Esophagus squamous epithelium (tissue), 5 donors: ENCODE measurements at places on chromosomes 12 and 14.

GRCh38 chr12:12975322-12976077 is 23.5 kb upstream of the GPRC5D start:
- no peak for DNase-seq

GRCh38 chr12:26195641-26196420 is 458 bp downstream of the SSPN start:
- no peak for DNase-seq

DNA sequence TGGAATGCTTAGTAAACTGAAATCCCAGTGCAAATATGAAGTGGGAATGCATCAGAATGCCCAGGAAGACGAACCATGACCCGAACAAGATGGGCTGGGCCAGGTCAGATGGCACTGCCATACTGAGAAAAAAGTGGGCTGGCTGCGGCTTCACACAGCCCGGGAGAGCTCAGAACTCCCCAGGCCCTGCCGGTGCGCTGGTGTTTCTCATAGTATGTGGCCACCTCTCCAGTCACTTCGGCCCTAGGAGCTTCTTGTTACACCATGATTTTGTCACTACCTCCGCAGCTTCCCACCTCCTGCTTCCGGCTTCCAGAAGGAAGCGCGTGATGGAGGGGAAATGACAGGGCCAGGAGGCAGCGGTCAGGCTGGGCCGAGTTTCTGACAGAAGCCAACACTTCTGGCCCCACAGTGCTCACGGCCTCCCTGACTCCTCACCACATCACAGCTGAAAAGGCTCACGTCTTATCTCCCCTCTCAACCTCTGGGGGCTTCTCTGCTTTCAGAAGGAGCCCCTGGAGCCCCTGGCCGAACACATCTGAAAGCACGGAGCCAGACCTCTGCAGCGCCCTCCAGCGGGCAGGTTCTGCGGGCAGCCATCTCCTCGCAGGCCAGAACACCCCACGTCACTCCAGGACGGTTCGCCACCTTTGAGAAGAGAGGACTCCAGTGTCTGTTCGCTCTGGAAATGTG is 30.7 kb downstream of the DAD1 start:
- no peak for DNase-seq

DNA sequence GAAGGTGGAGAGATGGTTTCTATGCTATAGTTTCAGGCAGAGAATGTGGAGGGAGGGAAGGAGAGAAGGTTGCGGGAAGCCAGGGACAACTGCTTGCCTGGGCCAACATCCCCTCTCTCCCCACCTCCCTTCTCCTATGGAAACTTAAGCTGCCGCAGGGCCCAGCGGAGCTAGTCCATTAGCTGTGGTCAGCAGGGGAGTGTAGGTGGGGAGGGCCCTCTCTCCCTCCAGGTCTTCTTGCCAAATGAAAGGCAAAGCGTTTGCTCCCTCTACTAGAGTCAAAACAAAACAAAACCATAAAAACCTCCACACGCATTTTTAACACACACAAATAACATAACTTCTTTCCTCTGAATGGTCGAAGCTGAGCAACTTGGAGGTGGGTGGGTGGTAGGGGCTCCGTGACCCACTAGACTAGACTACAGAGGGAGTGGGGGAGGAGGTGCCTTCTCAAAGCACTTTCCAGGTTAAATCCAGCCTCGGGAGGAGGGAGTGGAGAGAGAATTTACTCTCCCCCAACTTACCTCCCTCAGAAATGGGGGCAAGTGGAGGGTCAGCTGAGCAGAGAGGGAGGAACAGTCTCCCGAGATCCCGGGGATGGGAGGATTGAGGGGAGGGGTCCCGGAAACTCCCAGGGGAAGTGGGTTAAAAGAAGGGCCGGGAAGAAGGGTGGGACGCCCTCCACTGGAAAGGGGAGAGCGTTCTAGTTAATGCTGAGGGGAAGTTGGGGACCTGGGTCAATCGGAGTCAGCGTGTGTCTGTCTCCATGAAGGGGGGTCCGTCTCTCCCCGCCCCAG is 4.6 kb upstream of the CACNB3 start:
- DNase-seq, result no peak

- DNase-seq, result no peak
Measured at GRCh38 chr12:121628536-121628935, 2.2 kb downstream of the ORAI1 start.

GRCh38 chr12:120719072-120719471 is 6.6 kb upstream of the ACADS start:
- DNase-seq, result no peak

GRCh38 chr12:63206494-63206893 is 55.5 kb upstream of the AVPR1A start:
- no peak for DNase-seq

DNA sequence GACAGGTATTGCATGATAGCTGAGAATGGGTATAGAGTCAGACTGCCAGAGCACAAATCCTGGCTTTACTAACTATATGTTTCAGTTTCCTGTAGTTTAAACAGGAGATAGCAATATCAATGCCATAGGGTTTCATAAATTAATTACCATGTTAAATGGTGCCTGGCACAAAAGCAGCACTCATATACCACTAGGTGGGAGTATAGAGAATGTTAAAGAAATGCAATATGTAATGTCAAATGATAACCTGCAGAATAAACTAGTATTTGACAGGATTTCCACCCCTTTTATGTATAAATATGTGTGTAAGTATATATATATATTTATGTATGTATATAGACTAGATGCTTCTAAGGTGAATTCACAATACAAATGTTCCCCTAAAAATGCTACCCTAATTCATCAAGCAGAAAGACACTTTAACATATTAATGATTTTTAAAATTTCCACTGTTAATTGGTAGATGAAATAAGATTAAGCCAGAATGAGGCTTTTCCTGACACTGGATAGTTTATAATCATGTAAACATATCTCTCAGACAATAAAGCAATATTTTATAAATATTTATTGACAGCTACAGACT is 8.6 kb downstream of the WDR89 start:
- no peak for DNase-seq

DNA sequence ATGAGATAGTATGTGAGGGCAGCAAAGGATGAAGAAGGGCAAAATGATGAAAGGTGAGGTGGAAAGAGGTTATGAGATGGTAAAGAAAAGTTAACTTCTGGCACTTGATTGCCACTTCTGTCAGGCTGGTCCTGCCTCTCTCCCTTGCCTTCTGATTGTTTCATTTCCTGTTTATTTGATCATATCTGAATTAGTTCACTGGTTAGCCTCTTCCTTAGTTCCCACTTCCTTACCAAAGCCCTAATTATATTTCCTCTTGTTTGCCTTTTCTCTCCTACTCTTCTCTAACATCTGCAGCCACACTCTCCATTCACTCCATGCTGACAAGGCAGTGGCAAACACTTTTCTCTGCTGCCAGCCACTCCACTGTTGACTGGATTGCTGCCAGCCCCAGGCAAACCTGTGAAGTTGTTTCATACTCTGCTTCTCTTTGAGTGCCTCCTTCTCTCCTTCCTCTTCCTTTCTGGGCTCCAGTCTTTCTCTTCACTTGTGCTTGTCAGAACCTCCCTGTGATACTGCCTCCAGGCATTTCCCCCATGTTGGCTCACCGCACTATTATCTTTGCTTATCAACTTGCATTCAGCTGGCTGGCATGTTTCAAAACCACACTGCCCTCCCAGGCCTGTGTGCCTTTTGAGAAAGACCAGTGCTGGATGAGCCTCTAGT is 8.1 kb downstream of the PNP start:
- no peak for DNase-seq

DNA sequence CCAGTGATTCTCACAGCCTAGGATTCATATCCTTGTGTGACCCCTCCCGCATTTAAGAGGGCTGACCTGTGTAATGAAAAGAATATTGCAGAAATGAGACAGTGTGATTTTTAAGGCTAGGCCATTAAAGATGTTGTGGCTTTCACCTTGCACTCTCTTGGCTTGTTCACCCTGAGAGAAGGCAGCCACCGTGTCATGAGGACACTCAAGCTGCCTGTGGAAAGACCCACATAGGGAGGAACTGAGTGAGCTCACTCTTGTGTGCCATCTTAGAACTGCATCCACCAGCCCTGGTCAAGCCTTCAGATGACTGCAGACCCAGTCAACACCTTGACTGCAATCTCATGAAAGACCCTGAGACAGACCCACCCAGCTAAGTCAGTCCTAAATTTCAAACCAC is 46.3 kb upstream of the TMPO start:
- DNase-seq, result no peak

DNA sequence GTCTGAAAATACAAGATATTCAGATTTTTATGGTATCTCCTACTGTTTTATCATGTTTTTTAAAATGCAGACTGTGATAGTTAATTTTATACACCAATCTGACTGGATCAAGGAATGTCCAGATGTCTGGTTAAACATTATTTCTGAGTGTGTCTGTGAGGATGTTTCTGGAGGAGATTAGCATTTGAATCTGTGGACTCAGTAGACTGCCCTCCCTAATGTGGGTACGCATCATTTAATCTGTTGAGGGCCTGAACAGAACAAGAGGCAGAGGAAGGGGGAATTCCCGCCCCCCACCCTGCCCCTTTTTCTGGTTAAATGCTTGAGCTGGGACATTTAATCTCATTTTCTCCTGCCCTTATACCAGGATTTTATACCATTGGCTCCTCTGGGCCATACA is 72.1 kb downstream of the AVPR1A start:
- no peak for DNase-seq

GRCh38 chr12:126905752-126906151 is 1361.2 kb upstream of the TMEM132C start:
- no peak for DNase-seq

DNA sequence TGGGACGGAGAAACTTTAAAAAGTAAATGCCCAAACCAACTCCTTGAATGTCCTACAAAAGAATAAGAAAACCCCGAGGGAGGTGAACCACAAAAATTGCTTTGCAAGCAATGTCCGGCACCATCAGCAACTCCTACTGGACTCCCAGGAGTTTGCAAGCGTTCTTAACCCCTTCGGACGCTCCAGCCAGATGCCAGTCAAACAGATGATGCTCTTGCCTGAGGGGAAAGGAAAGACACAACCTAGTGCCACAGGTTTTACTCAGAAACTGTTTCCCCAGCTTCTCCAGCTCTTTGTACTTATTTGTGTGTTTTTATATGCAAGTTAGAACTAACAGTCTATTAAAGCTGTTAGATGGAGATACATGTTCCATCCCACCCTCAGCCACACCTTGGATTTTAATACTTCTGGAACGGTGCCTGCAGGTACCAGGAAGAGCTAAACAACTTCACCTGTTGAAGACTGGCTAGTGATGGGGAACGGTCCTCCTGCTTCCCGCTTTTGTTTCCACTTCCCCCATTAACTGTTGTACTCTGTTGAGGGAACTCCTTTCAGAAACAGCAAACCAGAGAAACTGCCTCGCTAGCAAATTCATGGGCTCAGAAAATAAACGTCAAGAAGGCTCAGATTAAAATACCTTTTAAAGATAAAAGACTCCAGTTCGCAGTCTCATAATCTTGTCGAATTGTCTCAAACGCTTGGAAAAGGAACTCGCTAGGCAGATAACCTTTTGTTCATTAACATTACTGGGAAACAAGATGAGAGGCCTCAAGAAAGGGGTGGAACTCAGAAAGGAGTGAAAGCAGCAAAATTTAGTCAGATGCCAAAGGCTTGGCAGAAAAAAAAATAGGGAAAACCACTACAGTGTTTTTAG is 1.1 kb upstream of the FERMT2 start:
- no peak for DNase-seq

GRCh38 chr12:497501-498160 is 37.9 kb downstream of the B4GALNT3 start:
- no peak for DNase-seq

DNA sequence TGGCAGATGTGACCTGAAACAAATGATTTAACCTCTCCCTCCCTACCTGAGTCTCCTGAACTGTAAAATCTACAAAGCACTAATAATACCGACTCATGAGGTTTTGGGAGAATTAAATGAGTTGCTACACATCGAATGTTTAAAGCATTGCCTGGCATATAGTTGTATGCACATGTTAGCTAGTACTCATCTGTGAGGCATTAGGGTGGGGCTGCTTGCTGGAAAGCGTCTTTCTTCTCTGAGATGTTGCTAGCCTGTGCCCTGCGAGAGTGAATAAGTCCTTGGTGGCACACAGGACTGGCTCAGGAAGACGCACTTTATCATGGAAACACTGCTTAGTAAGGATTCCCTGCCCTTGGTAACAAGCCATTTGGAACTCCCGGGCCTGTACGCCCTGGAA is 6.1 kb downstream of the RAPGEF3 start:
- no peak for DNase-seq

DNA sequence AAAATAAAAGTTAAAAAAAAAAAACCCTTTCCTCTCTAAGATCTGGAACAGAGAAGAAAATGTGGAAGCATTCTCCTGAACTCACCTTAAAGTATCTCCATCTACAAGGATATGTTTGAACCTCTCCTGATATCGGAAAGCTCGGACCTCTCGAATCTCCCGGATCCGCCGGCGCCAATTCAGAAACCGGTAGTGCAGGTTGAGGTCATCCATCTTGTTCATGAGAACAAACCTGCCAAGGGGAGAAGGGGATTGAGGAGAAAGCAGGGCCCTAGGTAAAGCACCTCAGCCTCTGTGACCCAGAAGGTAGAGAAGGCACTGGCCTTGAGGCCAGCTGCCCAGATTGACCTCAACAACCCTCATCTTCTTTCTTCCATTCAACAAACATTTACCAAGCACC is 2.2 kb downstream of the SPRYD3 start:
- DNase-seq, result no peak

GRCh38 chr12:131620946-131621681 is 89.8 kb upstream of the SFSWAP start:
- no peak for DNase-seq

DNA sequence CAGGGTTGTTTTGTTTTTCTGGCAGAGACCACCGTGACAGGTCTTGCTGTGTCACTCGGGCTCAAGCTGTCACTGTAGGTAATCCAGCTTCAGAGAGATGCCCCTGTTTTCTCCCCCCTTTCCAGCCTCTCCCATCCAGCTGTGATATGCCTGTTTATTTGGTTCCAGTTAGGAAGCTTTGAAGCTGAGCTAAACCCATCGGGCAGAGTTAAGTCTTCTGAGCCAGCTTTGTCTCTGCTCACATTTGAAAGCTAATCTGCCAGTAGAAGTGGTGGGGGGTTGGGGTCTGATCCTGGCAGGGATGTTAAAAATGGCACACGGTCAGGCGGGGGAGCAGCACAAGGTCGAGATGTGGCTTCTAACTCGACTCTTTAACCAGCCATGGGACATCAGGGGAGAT is 130.0 kb downstream of the TSPAN9 start:
- no peak for DNase-seq

DNA sequence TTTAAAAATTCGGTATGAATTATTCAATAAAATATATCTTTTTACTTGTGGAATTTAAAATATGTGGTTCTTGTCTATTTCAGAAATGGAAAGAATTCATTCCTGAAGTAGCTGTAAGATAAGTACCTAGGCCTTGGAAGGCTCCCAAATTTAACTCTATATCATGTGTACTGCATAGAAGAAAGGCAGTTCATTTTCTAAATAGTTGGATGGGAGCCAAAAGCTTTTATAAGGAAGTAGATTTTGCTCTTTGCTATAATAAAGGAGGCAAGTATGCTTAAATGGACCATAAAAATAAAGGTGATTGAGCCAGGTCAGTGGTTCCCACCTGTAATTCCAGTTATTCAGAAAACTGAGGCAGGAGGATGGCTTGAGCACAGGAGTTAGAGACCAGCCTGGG is 187.5 kb downstream of the ATXN7L3B start:
- no peak for DNase-seq

- no peak for DNase-seq
Measured at GRCh38 chr14:50521912-50522341, 10.4 kb downstream of the MAP4K5 start.
